ENCODE measurements at places on chromosomes 1 and 21. TPM values are rescaled to one million over a fixed set of nuclear protein-coding genes. Genes with fewer than 3 reads are reported as not detected.

Gene COL6A2
- 14.7 TPM for total RNA-seq

Gene CFAP107
- not detected for total RNA-seq

Gene FABP3
- total RNA-seq: not detected

Gene TRIM58
- total RNA-seq: not detected

Gene SPRR5
- not detected for total RNA-seq

Gene RNF186
- total RNA-seq: not detected

Gene SLC2A5
- total RNA-seq: 0.17 TPM

Gene ADGRB2
- 5.8 TPM for total RNA-seq

Gene TMEM61
- total RNA-seq: 0.34 TPM

Gene KCNJ9
- total RNA-seq: not detected

Gene TSTD1
- total RNA-seq: 0.25 TPM

Gene OR2L5
- not detected for total RNA-seq

Gene PCAT6
- 2.5 TPM for total RNA-seq
